Ureter (tissue), 1 donor: ENCODE measurements at places on chromosomes 16 and 17. TPM values are rescaled to one million over a fixed set of nuclear protein-coding genes. Genes with fewer than 3 reads are reported as not detected.

Gene KRTAP9-2
- total RNA-seq, result not detected

Gene CCDC200
- total RNA-seq, result not detected

Gene RAMP2
- total RNA-seq, result 41.9 TPM

Gene AARSD1
- total RNA-seq, result 69.1 TPM

Gene ROGDI
- total RNA-seq, result 35.5 TPM

Gene EDC4
- 64.9 TPM for total RNA-seq

Gene WFDC1
- 63.5 TPM for total RNA-seq

Gene TCAP
- 0.81 TPM for total RNA-seq

Gene SLC6A2
- total RNA-seq, result 4.6 TPM

Gene ELP5
- 46.3 TPM for total RNA-seq

GRCh38 chr17:9123594-9124553, 102.6 kb downstream of the NTN1 start:
- DNase-seq, result no peak

DNA sequence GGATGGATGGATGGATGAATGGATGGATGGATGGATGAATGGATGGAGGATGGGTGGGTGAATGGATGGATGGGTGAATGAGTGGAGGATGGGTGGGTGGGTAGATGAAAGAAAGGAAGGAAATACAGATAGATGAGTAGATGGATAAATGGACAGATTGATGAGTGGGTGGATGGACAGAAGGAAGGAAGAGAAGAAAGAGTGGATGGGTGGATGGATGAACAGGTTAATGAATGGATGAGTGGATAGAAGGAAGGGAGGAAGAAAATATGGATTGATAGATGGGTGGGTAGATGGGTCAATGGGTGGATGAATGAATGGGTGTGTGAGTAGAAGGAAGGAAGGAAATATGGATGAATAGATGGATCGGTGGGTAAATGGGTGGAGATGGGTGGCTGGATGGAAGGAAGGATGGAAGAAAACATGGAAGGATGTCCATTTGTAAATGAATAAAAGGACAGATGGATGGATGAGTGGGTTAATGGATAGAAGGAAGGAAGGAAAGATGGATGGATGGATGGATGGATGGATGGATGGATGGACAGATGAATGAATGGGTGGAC, 97.3 kb upstream of the TNRC6C start:
- DNase-seq, result no peak

GRCh38 chr17:44971776-44972483, 3.8 kb upstream of the C1QL1 start:
- DNase-seq, result no peak

DNA sequence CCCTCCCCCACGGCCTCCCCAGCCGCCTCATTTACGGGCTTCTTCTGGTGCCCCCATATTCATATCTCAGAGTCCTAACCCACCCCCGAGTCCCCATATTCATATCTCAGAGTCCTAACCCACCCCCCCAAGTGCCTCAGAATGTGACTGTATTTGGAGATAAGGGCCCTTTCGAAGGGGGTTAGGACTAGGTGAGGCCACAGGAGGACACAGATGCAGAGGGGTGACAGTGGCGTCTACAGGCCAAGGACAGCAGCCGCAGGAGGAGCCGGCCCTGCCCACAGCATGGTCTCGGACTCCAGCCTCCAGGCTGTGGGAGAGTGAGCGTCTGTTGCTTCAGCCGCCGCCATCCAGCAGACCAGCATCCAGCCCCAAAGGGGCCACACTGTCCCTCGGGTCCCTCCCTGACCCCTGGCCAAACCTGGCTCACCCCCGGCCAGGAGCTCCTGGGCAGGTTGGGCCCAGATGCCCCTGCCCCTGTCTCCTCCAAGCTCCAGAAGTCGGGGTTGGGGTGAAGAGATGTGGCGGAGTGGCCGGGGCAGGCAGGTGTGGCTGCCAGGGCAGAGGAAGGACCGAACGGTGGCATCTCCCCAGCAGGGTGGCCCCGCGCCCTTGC, 25.5 kb downstream of the CACNA1H start:
- DNase-seq, result no peak

- no peak for DNase-seq
These were observed 73.1 kb upstream of the MAF start for GRCh38 chr16:79673635-79674034.

- peak; percentile 81 for DNase-seq
These were observed 17.8 kb downstream of the SERPINF1 start for GRCh38 chr17:1779571-1780131.

DNA sequence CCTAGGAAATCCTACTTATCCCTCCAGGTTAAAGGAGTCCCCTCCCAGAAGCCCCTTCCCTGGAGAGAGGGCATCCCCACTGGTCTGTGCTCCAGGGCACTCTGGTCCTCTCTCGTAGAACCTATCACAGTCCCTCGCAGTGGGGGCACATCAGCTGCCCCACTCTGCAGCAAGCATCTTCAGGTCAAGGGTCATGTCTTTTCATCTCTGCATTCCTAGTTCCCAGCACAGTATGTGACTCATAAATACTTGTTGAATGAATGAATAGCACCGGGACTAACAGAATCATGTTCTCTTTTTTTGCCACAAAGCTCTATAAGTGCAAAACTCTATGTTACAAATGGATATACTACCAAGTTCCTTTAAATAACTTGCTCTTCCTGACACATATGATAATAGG, 36.0 kb downstream of the RNF157 start:
- DNase-seq, result no peak

- no peak for DNase-seq
These were observed 2.9 kb downstream of the CCDC154 start for GRCh38 chr16:1441391-1441829.

DNA sequence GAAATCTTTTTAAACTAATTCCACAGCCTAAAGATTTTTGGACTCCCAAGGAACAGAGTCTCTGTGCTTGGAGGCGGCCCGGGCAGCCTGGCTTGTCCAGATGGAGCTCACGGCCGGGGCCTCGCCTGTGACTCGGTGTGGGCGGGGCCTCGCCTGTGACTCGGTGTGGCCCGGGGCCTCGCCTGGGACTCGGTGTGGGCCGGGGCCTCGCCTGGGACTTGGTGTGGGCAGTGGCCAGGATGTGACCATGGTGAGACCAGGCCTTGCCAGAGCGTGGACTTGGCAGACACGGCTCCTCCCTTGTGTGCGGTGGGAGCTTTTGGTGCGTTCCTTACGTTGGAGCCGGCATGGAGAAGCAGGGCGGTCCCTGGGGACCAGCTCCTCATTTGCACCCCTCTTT, 92.3 kb downstream of the METRNL start:
- DNase-seq, result peak; percentile 33

- DNase-seq, result no peak
These were observed at the start of gene CTRB2 for GRCh38 chr16:75206749-75207451. Gene CTRB2, minus strand, starts transcription at chr16:75207161. Its CDS starts 20 bp downstream, at chr16:75207141.

DNA sequence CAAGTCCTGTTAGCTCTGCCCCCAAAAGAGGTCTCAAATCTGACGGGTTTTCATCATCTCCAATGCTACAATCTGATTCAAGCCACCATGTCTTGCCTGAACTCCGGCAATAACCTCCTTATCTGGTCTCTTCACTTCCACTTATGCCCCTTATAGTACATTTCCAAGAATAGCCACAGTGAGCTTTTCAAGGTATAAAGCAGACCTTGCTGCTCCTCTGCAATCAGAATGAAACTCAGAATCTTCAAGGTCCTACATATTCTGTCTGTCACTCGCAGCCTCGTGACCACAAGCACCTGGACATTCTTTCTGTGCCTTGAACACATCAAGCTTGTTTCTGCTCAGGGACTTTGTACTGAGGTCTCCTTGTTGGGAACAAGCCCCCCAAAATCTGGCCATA, 84.7 kb downstream of the YPEL2 start:
- DNase-seq, result no peak

DNA sequence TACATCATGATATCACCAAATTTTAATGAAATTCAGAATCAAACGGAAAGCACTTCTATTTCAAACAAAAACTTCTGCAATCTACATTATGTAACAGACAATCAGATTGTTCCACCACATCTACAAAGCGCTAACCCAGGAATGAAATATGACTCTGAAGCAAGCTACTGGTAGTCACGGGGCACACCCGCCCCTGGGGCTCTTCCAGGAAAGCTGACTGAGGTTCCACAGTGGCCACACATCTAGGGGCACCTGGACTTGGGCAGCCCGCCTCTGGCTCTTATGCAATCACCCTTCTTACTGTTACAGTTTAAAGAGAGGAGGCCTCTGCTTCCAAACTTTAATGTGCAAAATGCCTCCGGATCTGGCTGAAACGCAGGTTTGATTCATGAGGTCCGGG, 27.5 kb downstream of the ZCCHC14 start:
- DNase-seq, result peak; percentile 84

DNA sequence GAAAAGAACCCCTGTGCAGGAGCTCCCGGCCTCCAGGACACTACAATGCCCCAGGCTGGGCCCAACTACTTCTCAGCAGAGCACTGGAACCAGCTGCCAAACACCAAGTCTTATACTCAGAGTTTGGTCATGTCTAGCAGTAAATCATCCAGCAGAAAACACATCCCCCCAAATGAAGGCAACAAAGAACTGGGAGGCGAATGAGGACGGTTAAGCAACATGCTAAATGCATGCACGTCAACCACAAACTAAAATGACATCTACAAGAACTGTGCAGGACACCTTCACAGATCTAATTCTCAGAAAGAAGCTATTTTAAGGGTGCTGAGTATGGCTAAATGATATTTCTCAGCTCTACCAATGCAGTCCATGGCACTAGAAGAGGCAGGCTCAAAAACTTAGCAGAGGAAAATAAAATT, 7.6 kb upstream of the IRX5 start:
- DNase-seq, result no peak

GRCh38 chr16:74999609-75000480, 1.0 kb downstream of the ZNRF1 start:
- peak; percentile 73 for DNase-seq

DNA sequence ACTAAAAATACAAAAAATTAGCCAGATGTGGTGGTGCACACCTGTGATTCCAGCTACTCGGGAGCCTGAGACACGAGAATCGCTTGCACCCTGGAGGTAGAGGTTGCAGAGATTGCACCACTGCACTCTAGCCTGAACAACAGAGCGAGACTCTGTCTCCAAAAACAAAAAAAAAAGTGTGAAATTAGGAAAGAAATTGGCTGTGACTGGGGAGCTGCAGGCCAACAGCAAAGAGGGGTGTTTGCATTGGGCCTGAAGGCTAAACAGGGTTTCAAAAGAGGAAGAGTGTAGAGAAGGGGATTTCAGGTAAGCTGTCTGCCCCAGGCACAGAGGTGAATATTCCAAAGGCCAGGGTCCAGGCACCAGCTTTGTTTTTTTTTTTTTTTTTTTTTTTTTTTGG, 9.4 kb downstream of the BMERB1 start:
- DNase-seq, result no peak

DNA sequence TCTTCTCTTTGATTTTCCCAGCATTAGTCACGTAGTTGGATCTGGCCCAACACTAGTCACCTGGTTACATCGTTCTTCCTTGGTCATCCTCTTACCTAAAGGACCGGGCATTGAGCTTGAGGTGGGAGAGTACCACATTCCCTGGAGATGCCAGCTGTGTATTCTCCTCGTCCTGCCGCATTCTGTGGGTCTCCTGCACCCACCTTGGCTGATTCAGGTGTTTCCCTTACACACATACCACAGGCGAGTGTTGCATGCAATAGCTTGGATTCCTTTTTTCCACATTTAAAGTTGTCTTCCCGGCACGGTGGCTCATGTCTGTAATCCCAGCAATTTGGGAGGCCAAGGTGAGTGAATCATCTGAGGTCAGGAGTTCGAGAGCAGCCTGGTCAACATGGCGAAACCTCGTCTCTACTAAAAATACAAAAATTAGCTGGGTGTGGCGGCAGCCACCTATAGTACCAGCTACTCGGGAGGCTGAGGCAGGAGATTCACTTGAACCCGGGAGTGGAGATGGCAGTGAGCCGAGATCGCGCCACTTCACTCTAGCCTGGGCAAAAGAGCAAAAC, 21.6 kb upstream of the CLEC18C start:
- peak; percentile 44 for DNase-seq

DNA sequence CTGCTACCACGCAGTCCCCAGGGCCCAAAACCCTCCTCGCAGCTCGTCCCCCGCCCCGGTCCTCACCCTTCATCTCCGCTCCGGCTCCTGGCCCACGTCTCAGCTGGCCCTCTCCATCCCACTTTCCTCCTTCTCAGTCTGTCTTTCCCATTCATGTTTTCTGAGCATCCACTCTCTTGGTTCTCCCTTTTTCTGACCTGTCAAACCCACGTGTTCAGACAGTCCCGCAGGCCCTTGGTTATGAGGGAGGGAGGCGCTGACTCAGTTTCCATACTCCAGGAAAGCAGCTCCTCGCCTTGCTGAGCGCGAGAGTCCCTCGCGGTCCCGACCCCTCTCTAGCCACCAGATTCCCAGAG, 392 bp upstream of the HID1 start:
- no peak for DNase-seq

DNA sequence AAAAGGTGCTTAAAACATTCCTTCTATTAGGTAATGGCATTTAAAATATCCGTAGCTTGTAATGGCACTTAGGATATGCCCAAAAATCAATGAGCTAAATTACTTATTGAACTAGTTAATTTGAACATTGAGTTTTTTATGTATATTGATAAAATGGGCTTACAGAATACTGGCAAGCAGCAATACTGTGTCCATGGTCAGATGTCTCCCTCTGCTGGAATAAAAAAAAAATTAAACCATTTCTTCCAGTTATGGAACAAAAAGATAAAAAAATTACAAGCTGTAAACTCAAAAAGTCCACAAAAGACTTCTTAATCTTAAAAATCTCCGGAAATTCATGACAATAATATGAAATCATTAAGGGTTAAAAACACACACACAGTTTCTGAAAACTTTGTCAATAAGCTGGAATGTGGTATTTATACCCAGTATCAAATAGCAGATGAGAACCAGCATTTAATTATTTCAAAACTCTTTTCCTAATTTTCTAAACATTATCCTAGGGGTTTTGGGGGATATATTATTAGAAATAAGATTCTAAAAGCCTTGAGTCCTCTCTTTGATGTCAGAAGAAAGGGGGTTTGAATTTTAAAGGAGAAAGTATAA, 21.5 kb upstream of the PSMD7 start:
- no peak for DNase-seq

DNA sequence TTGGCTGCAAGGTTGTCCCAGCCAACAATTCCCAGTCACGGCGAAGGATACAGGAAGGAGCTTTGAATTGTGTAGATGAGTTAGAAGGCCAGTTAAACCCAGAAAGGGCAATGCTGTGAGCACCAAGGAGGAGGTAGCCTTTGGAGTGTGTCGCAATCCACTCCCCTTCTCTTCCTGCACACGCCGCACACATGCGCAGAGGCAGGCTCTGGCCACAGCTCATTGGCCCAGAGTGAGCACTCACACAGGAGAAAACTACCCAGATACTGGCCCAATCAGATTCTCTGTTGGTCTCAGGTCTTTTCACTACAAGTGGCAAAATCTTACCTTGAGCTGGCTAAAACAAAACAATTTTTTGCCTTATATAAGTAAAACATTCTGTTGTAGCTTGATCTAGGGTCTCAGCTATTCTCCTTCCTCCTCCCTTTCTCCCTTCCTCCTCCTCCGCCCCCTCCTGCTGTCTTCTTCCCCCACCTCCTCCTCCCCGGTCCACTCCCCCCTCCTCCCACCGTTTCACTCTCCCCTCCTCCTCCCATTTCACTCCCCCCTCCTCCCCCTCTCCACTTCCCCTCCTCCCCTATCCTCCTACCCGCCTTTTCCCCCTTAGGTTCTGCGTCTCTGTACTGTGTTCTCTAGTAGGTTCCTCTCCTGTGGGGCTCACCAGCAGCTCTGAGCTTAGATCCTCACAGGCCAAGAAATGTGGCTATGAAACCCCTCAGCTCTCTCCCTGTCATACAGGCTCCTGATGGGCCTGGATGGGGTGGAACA, 344.9 kb downstream of the CPPED1 start:
- no peak for DNase-seq

GRCh38 chr17:33403194-33403593, 110.1 kb upstream of the ASIC2 start:
- DNase-seq, result no peak

GRCh38 chr16:12655537-12655936, 148.2 kb downstream of the CPPED1 start:
- no peak for DNase-seq

- DNase-seq, result no peak
These were observed 218.7 kb upstream of the AXIN2 start for GRCh38 chr17:65780111-65780510.
